ENCODE measurements at places on chromosomes 7 and 10. TPM values are rescaled to one million over a fixed set of nuclear protein-coding genes. Genes with fewer than 3 reads are reported as not detected.

DNA sequence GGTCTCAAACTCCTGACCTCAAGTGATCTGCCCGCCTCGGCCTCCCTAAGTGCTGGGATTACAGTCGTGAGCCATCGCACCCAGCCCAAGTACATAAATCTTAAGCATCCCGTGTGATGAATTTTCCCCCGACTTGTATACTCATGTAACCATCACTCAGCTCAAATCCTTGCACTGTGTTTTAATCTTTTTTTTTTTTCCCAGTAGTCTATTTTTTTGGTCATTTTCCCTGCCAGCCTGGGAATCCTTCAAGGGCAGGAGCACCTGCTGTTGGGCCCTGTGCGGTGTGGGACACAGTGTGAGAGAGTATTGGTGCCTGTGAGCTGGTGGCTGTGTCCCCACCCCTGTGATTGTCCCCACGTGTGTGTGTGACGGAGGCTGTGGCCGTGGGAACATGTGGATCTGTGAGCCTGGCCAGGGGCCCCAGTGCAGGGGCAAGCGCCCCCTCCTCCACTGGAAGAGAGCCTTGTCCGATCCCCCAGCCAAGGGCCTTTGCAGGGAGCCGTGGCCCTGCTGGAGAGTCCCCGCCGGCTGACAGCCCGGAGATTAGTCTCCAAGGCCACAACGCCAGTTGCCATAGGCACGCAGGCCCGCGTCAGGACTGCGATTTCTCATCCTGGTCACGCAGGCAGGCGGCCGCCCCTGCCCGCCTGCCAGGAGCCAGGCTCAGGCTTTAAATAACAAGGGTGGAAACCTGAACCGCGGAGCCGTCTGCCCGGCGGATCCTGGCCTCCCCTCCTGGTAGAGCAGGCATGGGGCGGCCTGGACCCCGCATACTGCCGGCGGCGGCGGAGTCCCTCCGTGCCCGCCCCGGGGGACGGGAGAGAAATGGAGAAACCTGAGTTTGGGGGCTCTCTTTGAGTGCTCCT, 26.5 kb downstream of the GTF2IRD1 start:
- DNase-seq = peak; percentile 89

- no peak for DNase-seq
Measured at GRCh38 chr7:24842029-24842428, 84.8 kb upstream of the GSDME start.

DNA sequence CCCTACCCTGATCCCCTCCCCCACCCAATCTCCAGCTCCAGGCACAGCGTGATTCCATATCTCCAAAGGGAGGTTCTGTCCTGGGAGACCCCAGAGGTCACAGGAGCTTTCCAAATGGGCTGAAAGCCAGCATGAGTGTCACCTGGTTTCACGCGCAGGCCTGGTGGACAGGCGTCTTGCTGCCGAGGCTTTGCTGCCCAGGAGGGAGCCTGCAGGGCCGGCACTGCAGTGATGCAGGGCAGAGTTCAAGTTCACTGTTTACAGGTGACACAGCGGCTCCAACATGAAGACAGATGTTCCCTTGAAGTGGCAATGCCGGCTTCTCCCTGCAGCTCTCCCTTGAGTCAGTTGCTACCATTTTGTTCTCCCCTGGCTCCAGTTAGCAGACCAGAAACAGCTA, 104.3 kb downstream of the TCERG1L start:
- DNase-seq = no peak

DNA sequence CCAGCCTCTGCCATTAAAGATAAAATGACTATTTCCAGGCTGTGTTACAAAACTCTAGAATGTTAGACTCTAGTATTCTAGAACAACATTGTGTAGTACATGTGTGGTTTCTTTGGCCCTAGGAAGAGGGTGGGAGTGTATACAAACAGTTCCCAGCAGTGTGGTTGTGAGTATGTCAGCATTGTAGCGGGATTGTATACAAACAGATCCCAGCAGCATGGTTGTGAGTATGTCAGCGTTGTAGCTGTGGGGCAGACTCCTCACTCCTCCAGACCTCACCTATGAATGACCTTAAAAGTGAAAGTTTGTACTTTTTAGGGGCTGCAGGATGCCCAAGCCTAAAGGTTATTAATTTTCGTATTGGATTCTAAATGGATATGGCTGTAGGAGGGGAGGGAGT, 6.9 kb upstream of the ACSL5 start:
- no peak for DNase-seq

DNA sequence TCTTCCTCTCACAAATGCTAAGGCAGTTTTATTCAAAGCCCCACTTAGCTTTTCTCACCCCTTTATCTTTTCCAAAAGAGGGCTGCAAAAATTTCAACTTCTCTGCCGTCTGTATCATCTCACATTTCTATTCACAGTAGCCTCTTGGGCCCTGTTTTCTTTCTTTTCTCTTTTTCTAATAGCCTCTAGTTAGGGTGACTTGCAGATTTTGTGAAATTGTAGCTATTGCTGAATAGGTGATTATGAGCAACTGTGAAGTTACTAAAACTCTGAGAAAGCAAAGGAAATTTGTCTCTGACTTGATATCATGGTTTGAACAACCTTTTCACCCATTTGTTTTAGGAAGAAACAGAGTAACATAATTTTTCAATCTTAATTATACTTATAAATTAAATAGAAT, 29.2 kb downstream of the EXOC4 start:
- DNase-seq = no peak

DNA sequence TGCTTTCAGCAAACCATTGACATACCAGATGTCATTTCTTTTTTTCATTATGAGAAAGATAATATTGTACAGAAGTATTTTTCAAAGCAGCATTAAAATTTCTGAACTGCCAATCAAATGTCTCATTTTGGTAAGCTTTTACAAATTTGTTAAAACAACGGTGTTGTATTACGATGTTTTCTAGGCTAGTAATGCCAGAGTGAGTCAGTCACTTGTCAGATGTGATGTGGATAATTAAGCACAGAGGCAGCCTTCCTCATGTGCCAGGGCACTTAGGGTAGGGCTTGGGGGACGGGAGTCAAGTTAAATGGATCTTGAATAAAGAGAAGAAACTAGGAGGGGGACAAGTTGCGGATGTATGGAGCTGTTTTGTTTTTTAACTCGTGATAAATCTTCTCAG, 10.1 kb downstream of the PSTK start:
- DNase-seq = no peak

DNA sequence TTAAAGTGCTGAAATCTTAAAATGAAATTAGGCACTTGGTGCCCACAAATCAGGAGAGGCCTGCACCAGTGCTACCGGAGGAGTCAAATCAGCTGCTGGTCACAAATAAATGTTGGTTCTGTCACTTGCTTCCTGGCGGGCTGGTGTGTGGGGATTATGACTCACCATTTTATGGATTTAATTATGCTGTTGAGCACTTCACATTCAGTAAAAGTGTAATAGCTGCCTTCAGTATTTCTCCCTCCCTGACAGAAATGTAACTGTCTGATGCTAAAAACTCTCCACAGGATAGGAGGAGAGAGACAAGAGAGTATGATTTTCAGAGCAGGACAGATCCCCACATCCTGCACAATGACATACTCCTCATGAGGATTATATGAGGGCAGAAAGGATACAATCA, 186.0 kb downstream of the JAZF1 start:
- no peak for DNase-seq

COPG2 gene
- 5.1 TPM for polyA plus RNA-seq

- no peak for DNase-seq
Measured at GRCh38 chr10:75103881-75104686, 7.4 kb upstream of the SAMD8 start.

- no peak for DNase-seq
Measured at GRCh38 chr7:6165521-6166320, 106.7 kb downstream of the CYTH3 start.

GRCh38 chr10:70396140-70396539, 7.8 kb upstream of the EIF4EBP2 start:
- no peak for DNase-seq

- no peak for DNase-seq
Measured at GRCh38 chr7:43535031-43535451, 47.9 kb upstream of the STK17A start.

GRCh38 chr7:1122832-1123501, 35.1 kb downstream of the GPER1 start:
- no peak for DNase-seq

DNA sequence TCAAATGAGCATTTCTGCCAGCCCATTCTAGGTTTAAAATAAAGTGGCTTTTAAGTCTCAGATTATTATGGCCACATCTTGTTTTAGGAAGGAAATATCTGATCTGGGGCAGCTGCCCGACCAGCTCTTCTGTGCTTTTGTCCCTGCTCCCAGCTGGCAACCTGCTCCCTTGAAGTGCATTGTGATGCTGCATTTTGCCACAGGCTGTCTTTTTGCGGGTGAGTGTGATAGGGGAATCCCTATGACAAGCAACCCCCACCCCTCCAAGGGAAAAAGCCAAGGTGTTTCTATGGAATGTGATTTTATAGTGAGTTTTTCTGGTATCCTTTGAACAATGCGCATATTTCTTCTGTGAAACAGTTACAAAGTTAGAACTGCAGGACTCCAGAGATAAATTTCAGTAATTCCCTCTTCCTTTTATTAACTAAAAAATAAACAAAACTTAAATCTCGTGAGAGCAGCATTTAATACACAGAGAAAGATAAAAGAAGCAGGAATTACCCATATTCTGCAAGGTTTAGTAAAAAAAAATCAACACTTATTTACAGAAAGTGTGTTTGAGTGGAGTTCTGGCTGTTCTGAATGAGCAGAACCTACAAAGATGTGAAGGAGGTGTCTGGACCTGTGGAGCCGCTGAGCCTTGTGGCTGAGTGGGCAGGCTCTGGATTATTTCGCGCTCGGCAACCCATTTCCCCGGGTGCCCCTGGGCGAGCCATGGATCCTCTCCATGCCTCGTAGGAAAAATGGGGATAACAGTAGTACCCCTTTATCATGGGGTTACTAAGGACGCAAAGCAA, 10.1 kb upstream of the HPS1 start:
- peak; percentile 17 for DNase-seq

- no peak for DNase-seq
Measured at GRCh38 chr7:106565428-106565827, 95.5 kb downstream of the CCDC71L start.

- peak; percentile 59 for DNase-seq
Measured at GRCh38 chr7:36440880-36441279, 51.2 kb downstream of the ANLN start.

- no peak for DNase-seq
Measured at GRCh38 chr10:19904202-19904661, 88.0 kb downstream of the PLXDC2 start.

DNA sequence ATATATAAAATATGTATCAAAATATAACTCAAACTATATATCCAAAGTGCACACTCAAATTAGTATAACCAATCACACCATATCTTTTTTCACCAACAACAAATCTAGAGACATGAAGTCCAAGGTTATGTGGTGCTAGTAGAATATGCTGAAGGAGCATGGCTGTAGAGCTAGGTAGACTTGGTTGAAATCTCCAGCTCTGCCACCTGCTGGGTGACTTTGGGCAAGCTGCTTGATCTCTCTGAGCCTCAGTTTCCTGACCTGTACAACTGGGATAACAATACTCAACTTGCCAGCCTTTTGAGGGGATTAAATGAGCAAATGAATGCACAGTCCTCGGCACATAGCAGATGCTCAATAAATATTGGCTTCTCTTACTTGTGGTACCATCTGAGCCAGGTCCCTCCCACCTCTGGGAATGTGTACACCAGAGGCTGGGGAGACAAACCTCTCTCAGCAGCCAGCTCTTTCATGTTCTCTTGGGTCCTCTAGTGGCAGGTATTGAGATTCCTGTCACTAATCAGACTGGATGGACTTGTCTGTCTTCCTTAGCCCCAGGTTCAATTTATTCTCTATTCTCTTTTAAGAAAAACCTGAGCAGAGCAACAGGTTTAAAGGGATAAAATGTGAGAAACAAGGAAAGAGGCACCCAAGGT, 94.3 kb upstream of the PDE1C start:
- DNase-seq = peak; percentile 75

NPSR1 gene
- polyA plus RNA-seq = not detected

SPDYE11 gene
- polyA plus RNA-seq = 0.92 TPM

All from GM23338 (cell line).